ENCODE measurements at places on chromosomes 6 and 20.

DNA sequence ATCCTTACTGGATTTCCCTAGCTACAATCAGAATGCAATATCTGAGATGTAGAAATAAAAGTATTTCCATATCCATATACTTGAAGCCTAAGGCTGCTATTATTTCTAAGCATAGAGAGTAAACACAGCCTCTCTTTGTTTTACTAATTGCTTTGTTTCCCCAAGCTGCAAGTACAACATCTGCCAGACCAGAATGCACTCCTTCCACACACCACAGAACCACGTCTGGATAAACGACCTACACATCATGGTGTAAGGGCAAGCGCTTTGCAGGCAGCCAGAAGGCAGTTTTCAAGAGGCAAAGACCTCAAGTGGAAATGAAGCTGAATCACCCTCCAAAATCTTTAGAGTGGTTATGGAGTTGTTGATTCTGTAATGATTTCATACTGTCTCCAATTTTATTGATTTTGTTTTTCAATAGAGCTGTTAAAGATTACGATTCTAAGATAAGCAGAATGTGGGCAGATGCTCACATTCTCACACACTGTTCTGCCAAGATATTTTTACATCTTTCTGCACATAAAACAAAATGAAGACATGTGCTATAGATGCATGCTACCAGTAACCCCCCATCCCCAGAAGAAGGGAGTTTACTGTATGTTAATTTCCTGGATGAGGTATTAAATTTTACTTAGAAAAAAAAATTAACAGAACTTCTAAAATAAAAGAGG is 88.8 kb downstream of the THEMIS start:
- no peak for DNase-seq

DNA sequence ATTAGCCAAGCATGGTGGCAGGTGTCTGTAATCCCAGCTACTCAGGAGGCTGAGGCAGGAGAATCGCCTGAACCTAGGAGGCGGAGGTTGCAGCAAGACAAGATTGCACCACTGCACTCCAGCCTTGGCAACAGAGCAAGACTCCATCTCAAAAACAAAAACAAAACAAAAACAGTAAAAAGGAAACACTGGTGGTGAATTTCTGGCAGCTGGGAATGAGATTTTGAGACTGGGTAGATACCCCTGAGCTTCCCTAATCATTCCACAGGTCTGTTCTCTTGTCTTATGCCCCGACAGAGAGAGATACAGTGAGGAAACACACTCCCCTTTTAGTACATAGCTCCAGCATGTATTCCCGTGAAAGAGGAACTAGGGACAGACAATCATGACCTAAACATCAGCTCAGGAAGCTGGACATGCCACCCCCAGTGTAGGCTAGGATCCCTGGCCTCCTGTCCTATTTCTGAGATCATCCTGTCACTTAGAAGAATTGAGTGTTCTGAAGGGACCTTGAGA is 9.6 kb downstream of the MAN1A1 start:
- no peak for DNase-seq

- DNase-seq = no peak
Measured at GRCh38 chr6:388202-388903, 3.2 kb upstream of the IRF4 start.

DNA sequence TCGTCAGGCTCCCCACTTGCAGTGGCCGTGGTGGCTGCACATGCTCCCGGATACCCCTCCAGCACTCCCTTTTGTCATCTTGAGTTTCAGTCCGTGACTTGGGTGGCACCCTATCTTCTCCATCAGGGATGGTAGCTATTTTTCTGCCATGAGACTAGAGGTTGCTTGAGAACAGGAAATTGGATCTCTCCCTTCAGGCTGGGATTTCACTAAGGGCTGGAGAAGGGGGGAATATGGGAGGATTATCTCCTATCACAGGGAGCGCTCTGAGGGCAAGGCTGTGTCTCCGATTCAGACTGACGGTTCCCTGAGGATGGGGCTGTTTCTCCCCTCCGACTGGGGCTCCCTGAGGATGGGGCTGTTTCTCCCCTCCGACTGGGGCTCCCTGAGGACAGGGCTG is 123.1 kb downstream of the MRPL14 start:
- no peak for DNase-seq

- no peak for DNase-seq
Measured at GRCh38 chr6:50989123-50989522, 170.5 kb downstream of the TFAP2B start.

GRCh38 chr6:161269310-161269709 is 4.6 kb downstream of the AGPAT4 start:
- no peak for DNase-seq

DNA sequence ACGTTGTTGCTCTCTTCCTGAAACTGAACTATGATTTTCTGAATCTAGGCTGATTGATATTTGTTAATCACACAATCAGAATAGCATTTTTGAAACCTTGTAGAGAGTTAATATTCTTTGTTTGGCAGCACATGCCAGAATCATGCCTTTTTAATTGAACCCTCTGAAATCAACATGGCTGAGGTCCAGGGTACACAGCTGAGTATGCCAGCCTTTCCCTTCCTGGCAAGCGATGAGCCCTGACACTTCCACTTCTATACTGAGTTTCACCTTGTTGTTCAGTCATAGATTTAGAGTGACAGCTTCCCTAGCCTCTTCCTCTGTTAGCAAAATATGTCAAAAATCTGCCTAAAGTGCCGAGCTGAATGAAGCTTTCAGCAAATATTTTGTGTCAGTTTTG is 6.8 kb downstream of the HDDC2 start:
- DNase-seq = no peak

- DNase-seq = no peak
Measured at GRCh38 chr6:11710311-11710761, 68.3 kb downstream of the ADTRP start.

DNA sequence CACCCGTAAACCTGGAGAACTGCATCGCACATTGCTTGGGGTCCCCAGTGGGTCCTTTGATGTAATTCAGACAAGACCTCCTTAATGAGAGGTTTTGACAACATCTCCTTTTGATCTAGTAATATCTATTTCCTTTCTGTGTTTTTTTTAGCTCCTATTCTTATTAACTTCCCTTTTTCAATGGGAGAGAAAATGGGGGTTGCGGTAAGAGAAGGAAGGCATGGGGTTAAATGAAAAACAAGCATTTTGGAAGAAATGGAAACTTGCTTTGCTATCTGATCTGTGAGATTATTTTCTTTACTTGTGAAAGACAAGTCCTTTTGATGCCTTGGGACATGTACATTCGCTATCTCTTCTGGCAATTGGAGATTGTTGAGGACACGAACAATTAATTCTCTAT is 418.6 kb upstream of the MAN1A1 start:
- no peak for DNase-seq

GRCh38 chr6:45199554-45199953 is 128.6 kb upstream of the RUNX2 start:
- DNase-seq = no peak

DNA sequence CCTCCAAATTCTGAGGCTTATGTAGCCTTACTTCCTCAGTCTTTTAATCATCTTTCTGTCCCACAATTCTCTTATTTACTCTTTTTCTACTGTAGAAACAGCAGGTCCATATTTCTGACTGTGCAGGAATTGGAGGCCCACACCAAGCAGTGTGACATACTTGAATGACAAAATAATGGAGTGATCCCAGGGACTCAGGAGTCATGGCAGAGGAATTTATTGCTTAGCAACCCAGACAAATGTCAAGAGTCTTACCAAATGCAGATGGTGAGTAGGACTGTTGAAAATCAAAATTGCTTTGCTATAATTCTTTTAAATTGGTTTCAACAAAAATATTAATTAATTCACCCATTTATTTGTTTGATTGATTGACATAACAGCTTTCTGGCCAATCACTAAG is 59.9 kb downstream of the HTR1B start:
- DNase-seq = no peak

GRCh38 chr6:158630938-158631616 is 13.5 kb downstream of the DYNLT1 start:
- DNase-seq = no peak

- DNase-seq = no peak
Measured at GRCh38 chr20:1835186-1836035, 59.8 kb upstream of the SIRPA start.

- no peak for DNase-seq
Measured at GRCh38 chr6:85050149-85050548, 285.8 kb upstream of the TBX18 start.
